ENCODE measurements at places on chromosomes 7 and 10.

DNA sequence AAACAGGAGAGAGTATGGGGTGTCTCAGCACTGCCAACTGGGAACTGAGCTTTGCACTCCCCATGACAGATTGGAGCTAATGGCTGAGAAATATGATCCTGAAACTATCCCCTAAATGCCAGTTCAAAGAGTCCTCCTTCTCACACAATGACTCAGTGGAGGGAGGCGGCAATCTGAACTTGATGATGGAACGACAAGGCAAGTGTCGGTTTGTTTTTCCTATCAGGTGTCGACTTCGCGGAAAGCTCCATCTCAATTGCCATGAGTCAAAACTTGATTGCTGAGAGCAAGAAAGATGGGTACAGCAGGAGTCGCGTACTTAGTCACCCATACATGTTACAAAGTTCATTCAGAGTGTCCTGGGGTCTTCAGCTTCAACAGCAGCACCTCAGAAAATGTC is 52.5 kb downstream of the NPY start:
- no peak for DNase-seq

DNA sequence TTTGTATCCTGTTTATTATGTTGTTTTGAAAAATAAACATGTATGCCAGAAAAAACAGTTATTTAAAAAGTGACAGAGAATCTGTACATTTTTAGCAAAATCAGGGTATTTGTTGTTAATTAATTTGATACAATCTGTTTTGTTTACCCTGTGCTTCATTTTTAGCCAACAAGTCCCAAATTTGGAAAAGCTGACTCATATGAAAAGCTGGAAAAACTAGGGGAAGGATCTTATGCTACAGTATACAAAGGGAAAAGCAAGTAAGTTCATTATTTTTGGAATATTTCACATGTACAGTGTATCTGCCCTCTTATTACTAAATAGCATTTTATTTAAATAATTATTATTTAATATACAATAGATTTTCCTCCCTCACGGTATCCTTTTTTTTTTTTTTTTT is 151.4 kb downstream of the CDK14 start:
- no peak for DNase-seq

GRCh38 chr10:6647811-6648526 is 67.9 kb upstream of the PRKCQ start:
- no peak for DNase-seq

GRCh38 chr10:118483496-118483895 is 112.0 kb downstream of the PRLHR start:
- DNase-seq, result no peak

- no peak for DNase-seq
Measured at GRCh38 chr10:19226025-19226424, 177.4 kb downstream of the MALRD1 start.

- DNase-seq, result no peak
Measured at GRCh38 chr7:112995059-112995824, 91.4 kb downstream of the GPR85 start.

- no peak for DNase-seq
Measured at GRCh38 chr7:24922099-24922773, 57.7 kb downstream of the OSBPL3 start.

- no peak for DNase-seq
Measured at GRCh38 chr10:122854648-122855047, 9.0 kb upstream of the CUZD1 start.

- no peak for DNase-seq
Measured at GRCh38 chr7:42876182-42877068, 35.4 kb downstream of the C7orf25 start.

DNA sequence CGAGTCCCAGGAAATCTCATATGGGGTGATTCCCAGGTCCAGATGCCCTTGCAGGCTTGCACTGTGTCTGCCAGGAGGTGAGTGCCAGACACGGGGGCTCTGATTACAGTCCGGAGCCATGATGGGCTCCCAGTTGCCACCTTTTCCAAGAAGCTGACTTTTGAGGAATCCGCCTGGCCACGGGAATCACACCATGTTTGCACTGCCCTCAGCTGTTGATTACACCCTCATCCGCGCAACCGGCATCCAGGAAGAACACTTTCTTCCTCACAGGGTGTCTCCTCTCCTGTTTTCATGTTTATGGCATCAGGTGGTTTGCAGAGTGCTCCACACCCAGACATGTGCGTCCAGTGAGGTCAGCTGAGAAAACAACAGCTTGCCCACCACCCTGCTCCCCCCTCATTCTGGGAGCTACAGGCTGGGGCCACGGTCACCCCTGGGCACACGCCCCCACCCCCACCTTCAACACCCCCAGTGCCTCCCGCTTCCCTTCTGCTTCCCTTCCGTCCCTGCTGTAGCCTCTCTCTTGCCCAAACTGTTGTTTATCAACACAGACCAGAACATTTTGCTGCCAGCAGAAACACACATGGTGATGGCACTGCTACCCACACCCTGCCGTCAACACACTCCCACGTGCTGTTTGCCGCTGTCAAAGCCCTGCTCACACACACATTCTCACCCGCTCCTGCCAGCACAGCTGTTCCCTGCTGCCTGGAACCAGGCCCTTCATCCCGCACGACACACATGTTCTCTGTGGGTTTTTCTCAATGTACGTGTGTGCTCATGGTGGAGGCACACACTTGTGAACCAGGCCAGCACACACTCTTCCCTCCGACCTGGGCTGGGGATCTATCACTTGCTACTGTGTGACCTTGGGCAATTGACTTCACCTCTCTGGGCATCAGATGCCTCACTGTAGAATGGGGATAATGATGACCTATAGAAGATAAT is 35.8 kb downstream of the DDIT4 start:
- no peak for DNase-seq

GRCh38 chr7:96869538-96869937 is 135.8 kb upstream of the DLX6 start:
- DNase-seq, result no peak

GRCh38 chr10:30991647-30992011 is 40.0 kb downstream of the ZNF438 start:
- no peak for DNase-seq

DNA sequence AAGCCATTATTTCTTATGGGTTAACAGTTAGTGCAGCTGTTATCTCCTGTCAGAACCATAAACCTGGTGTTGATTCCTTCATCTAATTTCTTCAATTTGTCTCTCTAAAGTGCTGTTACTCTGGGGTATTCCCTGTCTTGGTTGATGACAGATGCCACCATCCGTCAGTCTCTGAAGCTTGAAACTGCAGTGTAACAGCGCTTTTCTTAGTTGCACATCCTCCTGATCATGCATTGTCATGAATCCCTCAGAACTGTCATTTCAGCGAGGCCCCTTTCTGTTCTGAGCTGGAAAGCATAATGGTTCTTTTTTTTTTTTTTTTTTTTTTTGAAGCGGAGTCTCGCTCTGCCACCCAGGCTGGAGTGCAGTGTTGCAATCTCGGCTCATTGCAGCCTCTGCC is 193.9 kb downstream of the SDK1 start:
- DNase-seq, result no peak

GRCh38 chr7:41217306-41217705 is 485.6 kb downstream of the INHBA start:
- no peak for DNase-seq

GRCh38 chr7:122951006-122951405 is 44.5 kb downstream of the TAS2R16 start:
- no peak for DNase-seq

DNA sequence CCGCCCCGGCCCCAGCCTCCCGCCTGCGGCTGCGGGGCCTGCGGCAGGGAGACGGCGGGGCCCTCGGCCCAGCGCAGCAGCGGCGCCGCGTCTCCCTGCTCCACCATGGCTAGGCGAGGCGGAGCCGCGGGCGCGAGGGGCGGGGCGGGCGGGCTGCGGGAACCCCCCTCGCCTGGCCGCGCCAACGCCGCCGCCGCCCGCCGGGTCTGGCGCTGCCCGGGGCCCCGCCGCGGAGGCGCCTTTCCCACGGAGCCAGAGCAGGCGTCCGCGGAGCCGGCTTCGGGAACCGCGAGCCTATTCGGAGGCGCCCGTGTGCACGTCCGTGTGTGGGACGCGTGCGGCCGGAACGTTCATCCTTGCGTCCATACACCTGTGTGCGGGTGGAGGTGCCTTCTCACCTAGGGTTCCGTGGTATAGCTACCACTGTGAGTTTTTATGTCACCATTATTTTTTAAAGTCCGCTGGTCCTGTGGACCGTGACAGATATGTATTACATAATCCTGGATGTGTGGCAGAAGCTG is at the start of gene DENND11:
TSS of gene DENND11 (minus strand) at position 120 of the 521 bp plus-strand sequence. CDS start at position 107, 13 bp downstream.
- no peak for DNase-seq

Data from cortex of kidney (tissue), 1 donor.